ENCODE measurements at places on chromosomes 7 and 10.

GRCh38 chr10:108989976-108990375 is 933.3 kb downstream of the XPNPEP1 start:
- no peak for DNase-seq

GRCh38 chr10:58608826-58609531 is 96.3 kb downstream of the BICC1 start:
- DNase-seq: no peak

- DNase-seq: peak; percentile 88
Observed at GRCh38 chr7:84548366-84549365, 354.1 kb upstream of the SEMA3A start.

DNA sequence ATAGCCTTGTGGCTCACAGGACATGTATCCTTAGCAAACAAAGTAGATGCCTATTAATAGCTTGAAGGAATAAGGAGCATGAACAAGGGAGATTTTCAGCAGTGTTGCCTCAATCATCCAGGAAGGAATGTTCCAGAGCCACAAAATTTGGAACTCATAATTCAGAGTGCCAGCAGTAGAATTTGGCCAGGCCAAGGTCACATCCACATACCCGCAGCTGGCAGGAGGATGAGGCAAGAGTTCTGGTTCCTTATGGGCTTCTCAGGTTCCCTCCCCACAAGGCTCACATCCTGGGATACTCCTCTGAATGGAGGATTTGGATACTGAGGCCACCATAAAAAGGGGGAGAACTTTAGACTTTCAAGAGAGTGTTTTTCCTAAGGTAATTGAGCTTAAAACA is 45.8 kb downstream of the SUFU start:
- DNase-seq: no peak

DNA sequence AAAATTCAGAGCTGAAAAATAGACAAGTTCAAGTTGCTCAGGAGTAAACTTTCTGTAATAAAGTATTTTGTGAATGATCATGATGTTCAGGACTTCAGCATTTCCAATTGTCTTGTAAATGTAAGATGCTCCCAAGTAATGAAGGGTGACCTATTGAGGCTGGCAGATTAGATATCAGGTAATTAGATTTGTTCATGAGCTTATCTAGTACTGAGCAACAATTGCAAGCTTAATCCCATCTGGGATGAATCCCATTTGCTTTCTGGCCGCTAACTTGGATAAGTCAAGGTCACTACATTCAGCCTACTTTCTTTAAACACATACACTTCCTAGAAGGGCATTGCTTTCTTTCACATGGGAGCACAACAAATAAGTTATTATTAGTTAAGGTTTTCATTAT is 82.4 kb upstream of the ITGB1 start:
- DNase-seq: no peak

- DNase-seq: no peak
Observed at GRCh38 chr10:58887474-58887873, 289.0 kb upstream of the PHYHIPL start.

DNA sequence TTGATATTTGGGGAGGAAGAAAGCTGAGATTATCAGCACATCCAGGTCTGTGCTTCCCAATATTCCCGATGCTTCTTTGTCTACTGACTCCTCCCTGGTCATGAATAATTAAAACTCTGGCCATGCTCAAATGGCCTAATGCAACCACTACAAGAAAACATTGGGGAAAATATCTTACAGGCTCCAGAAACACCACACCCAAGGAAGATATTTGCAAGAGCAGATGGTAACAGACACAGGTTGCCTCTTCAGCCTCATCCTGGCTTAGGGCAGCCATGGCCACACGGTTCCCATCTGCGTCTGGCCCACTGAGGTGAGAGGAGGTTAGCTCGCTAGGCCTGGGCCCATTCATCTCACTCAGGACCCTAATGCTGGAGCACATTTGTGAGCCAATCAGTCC is 108.4 kb upstream of the SDK1 start:
- no peak for DNase-seq

DNA sequence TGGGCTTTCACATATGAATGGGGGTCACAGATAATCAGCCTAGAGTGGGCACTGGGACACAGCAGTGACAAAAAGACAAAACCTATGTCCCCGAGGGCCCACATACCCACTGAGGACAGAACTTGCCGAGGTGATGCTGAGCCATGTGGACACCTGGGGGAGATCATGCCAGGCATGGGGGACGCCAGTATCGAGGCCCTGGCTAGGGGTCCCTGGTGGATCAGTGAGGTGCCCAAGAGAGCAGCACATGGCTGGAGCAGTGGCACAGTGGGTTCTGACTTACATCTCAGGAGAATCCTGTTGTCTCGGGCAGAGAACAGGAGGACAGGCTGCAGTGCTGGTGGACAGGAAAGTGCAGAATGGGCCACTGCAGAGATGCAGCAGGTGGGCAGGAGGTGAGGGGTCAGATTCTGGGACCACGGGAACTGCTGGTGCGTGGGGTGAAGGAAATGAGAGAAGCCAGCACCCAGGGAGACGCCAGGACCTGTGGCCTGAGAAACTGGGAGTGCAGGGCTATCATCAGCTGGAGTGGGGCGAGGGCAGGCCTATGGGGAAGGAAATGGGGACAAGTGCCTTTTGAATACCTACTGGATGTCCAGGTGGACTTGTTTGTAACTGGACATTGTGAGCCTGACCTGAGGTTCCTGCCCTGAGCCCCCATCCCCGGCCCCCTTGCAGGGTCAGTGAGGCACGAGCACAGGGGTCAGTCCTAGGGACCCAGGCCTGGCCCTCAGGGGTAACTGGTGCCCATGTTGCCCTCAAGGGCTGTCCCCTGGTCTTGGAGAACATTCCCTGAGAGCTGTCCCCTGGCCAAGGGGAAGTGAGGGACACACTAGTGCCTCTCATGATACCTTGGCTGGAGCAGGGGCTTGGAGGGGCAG is 91.2 kb upstream of the RET start:
- no peak for DNase-seq

DNA sequence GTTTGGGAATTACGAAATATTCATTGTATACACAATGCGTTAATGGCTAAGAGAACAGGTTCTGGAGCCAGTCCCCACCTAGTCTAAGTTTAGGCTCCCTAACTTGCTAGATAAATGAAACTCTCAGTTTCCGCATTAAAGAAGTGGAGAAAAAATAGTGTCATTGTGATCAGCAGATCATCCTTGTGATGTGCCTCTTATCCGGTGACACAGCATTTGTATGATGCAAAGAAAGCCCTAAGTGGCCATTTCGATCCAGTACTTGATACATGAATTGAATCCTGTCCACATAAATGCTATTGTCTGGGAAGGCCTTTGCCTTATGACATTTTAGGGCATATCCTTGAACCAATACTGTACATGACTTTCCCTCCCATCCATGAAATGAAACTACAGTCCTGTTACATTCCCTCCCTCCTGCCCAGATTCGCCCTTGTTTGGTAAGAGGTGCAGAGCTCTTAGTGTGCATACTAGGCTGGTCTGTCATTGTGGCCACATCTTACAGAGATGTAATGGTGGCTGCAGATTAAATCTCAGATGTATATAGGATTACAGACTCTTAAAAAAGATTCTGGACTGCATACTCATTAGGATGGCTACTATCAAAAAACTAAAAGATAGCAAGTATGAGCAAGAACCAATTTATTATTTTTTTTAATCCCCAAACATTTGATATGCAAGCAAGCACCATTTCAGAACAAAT is 80.9 kb downstream of the LRRC4 start:
- DNase-seq: no peak

- no peak for DNase-seq
Observed at GRCh38 chr7:108265007-108265406, 134.8 kb upstream of the LAMB4 start.

- DNase-seq: no peak
Observed at GRCh38 chr10:51896849-51897248, 197.5 kb upstream of the CSTF2T start.

GRCh38 chr7:106178593-106179134 is 66.6 kb upstream of the SYPL1 start:
- DNase-seq: peak; percentile 7

DNA sequence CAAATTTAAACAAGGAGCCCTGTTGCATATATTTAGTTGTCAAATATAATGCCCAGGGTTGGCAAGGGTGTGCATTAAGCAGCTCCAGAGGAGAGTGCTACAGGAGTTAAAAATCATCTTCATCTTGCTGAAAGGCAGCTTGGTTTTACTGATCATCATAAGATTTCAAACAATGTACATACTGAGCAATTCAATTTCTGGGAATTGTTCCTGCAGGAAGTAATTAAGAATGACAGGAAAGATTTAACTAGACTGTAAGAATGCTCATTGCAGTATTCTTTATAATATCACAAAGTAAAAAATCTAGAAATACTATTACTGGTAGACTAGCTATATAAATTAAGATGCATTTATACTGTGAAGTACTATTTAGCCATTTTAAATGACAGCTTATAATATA is 153.6 kb downstream of the DYNC1I1 start:
- DNase-seq: no peak

DNA sequence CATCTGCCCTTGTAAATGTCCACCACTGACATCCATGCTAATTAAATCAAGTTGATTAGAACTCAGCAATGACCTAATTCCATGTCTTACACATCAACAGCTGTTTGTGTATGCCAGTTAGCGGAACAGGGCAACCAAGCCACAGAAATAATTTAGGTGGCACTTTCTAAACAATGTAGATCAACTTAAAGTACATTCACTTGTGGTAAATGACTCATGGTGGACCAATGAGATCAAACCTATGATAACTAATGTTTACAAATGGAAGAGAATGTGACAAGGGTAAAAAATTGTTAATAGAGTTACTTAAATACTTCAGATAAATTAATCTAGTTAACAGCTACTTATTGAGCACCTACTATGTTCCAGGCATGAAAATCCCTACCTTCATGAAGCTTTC is 63.1 kb upstream of the ICA1 start:
- DNase-seq: no peak

- no peak for DNase-seq
Observed at GRCh38 chr7:112567388-112567787, 86.6 kb downstream of the LSMEM1 start.

GRCh38 chr10:71952745-71953144 is 11.4 kb upstream of the CHST3 start:
- no peak for DNase-seq

- DNase-seq: no peak
Observed at GRCh38 chr7:805261-805660, 27.0 kb upstream of the SUN1 start.

DNA sequence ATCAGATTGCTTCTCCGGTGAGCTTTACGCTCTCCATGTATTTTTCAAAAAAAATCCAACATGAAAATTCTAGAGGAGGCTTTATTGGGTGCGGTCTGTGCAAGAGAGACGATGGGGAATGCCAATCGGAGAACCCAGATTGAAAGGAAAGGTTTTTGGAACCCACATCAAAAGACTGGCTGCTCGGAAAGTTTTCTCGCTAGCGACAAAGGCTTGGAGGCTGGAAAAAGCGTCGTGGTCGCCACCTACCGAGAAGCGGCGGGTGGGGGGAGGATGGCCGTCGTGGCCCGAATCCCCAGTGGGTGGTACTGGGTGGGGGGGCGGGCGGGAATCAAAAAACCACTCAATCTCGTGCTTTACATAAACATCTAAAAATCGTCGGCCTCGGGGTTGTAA is 1.1 kb upstream of the GTF2I start:
- peak; percentile 43 for DNase-seq

All from kidney glomerular epithelial cell (primary cell).